ENCODE measurements at places on chromosomes 3 and 15.

- no peak for DNase-seq
These were observed 85.1 kb downstream of the AP4E1 start for GRCh38 chr15:50993598-50993997.

- DNase-seq: peak; percentile 92
These were observed 55.6 kb downstream of the SMAD3 start for GRCh38 chr15:67120839-67121643.

GRCh38 chr3:17302774-17303173 lies 418.0 kb downstream of the PLCL2 start:
- DNase-seq: no peak

DNA sequence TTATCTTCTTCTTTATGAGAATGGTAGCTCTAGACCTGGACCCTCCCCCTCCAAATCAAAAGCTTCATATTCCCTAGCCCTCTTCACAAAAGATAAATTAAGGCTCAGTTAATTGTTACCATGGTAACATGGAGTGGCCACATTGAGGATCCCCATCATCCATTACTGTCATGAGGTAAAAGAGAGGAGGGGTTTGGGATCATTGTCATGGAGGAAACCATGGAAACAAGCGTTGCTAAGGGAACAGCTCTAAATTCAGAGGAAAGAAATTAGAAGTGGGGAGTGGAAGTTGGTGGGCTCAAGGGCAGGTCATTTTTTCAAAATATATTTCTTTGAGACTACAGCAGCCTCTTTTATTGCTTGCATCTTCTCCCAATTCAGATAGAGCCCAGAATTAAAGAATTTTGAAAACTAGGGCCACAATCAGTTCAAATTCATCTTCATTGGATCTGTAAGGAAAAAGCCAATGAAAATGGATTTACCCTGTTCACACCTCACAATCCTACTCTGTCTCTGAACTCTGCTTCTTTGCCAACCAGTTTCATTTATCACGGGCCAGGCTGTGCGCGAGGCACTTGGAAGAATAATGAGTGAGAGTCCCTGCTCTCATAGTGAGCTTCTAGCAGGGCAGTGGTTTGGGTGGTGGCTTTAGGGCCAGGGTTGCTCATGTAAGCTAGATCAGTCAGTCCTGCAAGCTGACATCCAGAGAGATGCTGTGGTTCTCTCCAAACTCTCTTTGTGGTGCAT lies 11.6 kb upstream of the AEN start:
- DNase-seq: no peak

DNA sequence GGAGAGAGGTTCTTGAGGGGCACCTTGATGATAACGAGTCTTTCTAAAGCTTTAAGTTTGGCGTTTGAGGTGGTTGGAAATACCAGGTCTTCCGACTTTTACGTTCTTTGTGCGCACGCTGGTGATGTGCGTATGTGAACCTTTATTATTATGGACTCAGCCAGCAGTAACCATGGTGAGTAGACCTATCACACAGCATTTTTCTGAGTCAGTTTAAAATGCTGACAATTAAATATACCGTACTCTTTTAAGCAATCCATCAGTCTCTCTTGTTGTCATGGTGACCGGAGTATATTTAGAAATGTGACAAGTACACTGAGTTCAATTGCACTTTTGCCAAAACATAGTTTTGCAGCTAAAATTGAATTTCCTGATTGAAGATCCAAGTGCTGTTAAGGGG lies 172.2 kb downstream of the LPP start:
- DNase-seq: no peak

DNA sequence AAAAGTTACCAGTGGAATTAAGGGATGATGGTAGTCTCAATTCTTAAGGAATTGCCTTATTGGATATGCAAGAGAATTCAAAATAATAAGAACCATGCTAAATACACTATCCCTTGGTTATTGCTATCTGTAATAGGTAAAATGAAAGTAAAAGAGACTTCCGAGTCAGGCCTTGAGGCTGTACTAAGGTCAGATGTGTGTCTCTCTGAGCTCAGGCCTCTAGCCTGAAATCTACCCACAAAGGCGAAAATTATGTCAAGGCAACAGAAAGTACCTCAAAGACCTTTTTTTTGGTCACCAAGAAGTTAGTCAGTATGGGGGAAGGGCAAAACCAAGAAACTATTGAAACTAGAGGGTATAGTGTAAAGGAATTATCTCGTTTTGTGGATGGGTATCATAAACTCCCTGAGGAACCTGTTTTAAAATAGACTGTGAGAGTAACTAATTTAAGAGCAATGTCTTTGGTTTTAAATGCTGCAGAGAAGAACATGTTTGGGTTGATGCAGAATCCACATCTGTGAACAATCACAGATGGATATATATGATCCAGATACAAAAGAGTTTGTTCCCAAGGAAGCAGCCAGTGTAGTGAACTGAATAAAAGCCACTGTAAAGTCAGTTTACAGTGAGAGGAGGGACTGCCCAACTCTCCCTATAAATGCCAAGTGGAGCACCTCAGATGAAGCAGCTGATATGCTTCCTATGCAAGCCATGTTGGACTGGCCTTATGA lies 382.3 kb upstream of the SEMA6D start:
- DNase-seq: no peak

DNA sequence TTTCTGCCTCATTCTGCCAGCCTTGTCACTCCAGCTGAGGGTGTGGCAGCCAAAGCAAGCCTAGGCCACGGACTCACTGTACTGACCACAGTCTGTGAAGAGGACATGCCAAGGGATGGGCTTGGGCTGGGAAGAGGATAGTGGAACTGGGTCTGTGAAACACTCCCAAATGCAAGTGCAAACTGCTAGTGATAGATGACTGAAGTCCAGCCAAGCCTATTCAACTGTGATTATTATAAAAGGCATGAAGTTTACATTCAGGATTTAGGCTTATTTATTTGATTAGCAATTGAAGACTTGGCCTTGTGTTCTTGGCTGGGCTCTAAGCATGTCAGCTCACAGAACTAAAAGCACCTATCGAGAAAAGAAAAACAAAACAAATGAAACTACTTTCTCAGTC lies 84.9 kb upstream of the UBE2E1 start:
- DNase-seq: no peak

- peak; percentile 82 for DNase-seq
These were observed at the start of gene CMTM6 for GRCh38 chr3:32502118-32502945. Gene CMTM6, minus strand, starts transcription at chr3:32502852. Its CDS starts 107 bp downstream, at chr3:32502745.

GRCh38 chr3:99927671-99928457 lies 110.2 kb downstream of the CMSS1 start:
- DNase-seq: no peak

DNA sequence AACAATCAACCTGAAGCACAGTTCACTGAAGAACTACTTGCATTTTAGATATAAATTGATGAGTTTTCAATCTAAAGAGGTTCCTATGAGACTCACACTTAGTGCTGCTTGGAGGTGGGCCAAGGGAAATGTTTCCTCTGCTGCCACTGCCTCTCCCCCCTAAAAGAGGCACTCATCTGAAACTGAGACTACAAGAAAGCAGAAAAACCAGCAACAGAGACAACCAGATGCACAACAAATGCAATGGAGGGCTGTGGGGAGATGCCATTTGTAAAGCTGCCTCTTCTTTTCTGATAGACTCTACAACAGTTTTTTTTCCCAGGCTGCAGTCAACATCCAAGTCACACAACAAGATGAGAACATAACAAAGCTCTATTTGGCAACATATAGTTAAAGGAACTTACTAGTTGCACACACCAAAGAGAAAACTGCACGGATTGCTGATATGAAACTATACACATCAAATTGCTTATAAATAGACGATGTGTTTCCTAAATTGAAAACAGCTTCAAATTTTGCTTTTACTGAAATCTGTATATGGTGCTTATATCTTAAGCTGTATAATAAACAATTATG lies 11.0 kb downstream of the TSPAN3 start:
- DNase-seq: no peak

GRCh38 chr3:126680667-126681055 lies 23.4 kb upstream of the CHCHD6 start:
- no peak for DNase-seq

GRCh38 chr3:33314993-33315392 lies 37.8 kb downstream of the FBXL2 start:
- DNase-seq: no peak

- DNase-seq: no peak
These were observed 126.5 kb downstream of the CMSS1 start for GRCh38 chr3:99943931-99944761.

DNA sequence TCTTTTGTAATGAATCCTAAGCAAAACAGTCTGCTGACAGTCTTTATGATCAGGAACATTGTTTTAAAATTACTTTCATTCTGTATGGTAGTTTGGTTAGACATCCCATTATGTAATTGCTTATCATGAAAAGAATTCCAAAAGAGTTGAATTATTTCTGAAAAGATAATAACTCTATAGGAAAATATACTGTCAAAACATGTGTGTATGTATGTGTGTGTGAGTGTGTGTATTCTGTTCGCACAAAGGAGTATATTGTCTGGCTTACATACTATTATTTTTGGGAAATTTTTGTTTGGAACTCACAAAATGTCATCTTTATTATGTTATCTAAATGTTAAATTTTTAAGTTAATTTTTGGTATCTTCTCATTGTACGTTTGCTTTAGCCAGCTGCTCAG lies 1075.9 kb downstream of the ZPLD1 start:
- DNase-seq: no peak

DNA sequence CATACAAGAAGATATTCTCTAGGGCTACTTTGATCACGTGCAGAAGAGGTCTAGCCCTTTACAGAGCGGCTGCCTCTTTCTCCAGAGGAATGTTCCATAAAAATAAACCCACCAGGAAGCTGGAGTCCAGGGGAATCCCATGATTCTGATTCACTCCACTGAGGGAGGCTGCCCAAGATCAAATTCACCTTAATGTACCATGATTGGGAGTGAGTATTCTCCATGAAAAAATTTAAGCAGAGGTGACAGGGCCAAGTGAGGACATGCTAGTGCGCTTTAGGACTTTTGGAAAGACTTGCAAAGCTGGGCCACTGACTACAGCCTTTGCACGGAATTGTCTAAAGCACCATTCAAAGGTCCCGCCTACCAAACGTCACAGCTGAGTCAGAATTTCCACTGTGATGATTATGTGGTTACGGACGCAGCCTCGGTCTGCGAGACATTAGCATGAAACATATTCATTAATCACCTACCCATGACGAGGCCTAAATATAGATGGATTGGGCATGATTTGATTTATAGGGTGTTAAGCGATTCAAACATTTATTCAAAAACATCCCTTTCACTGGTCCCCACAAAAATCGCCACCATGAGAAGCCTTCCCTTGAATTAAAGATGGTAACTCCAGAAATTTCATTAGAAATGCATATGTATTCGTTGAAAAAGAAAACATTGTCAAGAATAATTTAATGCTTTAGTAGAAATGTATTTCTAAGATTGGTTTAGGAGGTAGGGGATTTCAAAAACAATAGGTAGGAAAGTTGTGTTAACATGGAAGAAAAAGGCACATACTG lies 152.6 kb downstream of the GREM1 start:
- no peak for DNase-seq

GRCh38 chr3:162555761-162556160 lies 1059.2 kb downstream of the OTOL1 start:
- DNase-seq: no peak

GRCh38 chr3:5729852-5730251 lies 542.3 kb downstream of the EDEM1 start:
- no peak for DNase-seq

DNA sequence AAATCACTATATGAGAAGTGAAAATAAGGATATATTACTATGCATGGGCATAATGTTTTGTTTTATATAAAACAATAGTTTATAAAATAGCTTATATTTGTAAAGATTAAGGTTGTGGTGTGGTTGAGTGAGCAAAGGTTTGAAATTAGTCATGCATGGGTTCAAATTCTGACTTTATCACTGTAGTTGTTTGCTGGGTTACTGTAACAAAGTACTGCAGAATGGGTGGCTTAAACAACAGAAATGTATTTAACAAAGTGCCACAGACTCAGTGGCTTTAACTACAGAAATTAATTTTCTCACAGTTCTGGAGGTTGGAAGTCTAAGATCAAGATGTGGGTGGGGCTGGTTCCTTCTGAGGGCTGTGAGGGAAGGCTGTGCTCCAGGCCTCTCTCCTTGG lies 184.8 kb upstream of the THRB start:
- DNase-seq: no peak

- no peak for DNase-seq
These were observed 9.3 kb upstream of the RFTN1 start for GRCh38 chr3:16522834-16523233.

Data from activated naive CD4-positive, alpha-beta T cell treated with anti-CD3 and anti-CD28 coated beads, Interleukin-2, amount 50 U/mL, for 72 hours (primary cell).